CD4-positive, alpha-beta T cell (primary cell): ENCODE measurements at places on chromosomes 6 and 20.

GRCh38 chr6:12270551-12271230 is 19.5 kb upstream of the EDN1 start:
- DNase-seq: no peak

GRCh38 chr20:47353692-47354463 is 2.6 kb downstream of the ZMYND8 start:
- no peak for DNase-seq

- no peak for DNase-seq
Measured at GRCh38 chr6:62623846-62624532, 338.0 kb upstream of the KHDRBS2 start.

DNA sequence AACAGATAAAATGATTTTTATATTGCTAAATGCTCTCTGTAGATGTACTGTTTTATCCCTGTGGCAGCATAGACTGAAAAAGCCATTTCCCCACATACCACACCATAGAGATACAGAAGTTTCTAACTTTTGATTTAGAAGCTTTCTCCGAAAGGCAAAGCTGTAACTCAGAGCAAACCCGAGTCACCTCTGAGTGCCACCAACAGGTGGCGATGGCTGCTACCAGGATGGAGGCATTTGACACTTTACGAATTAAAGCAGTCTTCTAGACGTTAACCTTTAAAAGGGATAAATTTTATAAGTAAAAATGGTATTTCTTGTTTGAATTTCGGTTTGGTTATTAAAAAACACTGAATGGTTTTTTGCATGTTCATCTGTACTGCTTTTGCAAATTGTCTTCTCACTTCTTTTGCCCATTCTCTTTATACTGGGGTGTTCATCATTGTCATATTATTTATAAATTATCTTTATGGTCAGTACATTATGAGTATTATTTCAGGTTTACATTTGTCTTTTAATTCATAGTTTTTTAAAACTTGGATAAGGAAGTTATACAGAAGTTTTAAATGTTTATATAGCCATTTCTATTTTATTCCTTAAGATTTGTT is 201.0 kb upstream of the CEP162 start:
- DNase-seq: no peak

DNA sequence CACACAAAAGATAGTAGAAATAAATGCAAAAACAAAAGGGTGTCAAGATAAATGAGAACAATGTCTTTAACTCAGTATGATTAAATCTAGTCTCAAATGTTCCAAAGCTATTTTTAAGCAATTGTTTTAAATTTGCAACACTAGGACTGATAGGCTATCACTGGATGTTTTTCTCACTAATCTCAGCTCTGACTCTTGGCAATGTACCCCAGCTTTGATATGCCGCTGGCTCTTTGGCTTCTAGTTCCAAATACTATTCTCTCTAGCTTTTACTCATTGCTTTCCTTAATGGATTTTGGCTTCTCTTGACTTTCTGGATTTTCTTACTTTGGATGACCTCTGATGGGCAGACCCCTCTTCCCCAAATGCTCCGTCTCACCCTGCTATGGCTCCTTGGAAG is 116.0 kb upstream of the SLC35B3 start:
- DNase-seq: no peak

- DNase-seq: no peak
Measured at GRCh38 chr20:8020314-8021079, 936 bp upstream of the TMX4 start.

- DNase-seq: no peak
Measured at GRCh38 chr20:57079031-57080005, 187.1 kb downstream of the BMP7 start.

GRCh38 chr6:129130106-129130505 is 247.2 kb downstream of the LAMA2 start:
- DNase-seq: no peak

GRCh38 chr6:114995526-114995925 is 652.7 kb upstream of the HS3ST5 start:
- DNase-seq: no peak

DNA sequence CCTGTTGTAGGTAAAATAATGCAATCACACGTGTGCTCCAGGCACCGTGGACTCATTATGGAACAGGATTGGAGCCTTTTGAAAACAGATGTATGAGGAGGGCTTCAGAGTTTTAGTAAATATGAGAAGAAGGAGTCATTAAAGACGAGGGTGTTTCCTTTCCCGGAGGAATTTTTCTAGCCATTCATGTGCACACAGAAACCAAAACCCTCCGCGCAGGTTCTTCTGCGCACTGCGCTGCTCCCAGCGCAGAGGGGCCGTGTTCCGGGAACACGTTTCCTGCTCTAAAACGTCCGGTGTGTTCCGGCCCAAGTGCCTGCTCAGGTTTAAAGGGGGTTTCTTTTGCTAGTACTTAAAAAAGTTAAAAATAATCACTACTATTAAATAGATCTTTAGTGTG is 11.6 kb downstream of the GPR31 start:
- DNase-seq: no peak

DNA sequence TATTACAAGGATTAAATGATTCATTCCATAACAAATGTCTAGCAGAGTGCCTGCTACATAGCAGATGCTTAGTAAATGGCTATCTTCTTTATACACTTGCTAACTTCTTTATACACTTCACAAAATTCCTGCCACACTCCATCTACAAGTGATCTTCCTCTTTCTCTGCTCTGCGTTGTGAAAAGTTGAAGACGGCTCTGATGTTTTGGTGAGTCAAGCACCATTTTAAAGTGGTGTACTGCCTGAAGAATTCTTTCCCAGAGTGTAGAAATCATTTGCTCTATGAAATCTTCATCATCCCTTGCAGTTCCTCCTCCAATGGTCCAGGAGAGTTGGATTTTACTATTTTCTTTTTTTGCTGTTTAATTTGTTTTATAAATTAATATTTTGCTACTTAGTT is 74.9 kb downstream of the TNFAIP3 start:
- no peak for DNase-seq

GRCh38 chr6:40378071-40378724 is 209.0 kb downstream of the LRFN2 start:
- no peak for DNase-seq

GRCh38 chr6:105191351-105191750 is 11.5 kb upstream of the POPDC3 start:
- DNase-seq: no peak

- DNase-seq: no peak
Measured at GRCh38 chr6:168249746-168250145, 69.8 kb downstream of the DACT2 start.

DNA sequence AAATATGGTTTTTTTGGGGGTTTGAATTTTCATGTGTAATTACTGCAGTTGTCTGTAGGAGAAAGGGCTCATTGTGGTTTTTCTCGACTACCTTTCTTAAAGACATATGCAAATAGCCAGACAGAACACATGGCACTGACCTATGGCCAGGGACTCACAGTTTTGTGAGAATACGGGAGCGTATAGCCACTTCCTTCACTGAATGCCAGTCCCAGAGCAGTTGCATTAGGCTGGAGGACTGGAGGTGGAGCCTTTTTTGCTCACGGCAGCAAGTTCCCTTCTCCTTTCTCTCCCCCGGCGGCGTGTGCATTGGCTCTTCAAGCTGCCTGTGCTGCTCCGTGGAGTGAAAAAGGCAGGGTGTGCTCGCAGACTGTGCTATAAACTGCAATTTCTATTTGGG is 114.9 kb downstream of the AKAP7 start:
- DNase-seq: peak; percentile 46

DNA sequence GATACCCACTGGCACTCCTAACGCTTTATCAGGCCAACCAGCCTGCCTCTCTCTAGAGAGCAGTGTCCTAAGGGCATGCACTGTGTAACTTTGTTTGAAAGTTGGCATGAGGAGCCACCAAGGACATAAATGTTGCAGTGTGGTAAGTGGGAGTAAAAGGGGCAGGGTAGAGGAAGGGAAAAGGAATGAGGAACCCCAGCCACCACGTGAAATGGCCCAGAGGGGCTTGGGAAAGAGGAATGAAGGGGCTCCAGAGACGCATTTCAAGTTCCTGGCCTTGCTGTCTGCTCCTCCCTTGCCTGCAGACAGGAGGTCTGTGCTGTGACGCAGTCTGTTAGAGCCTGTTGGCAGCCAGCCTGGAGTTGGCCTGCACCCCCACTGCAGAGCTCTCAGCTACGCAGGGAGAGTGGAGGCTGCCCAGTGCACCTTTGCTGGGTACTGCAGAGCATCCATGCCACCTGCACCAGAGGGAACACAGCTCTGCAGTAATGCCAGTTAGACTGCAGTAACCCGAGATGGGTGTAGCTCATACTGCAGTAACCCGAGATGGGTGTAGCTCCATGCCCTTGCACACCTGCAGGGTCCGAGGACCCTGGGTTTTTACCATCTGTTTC is 86.8 kb upstream of the SNAP25 start:
- DNase-seq: no peak

DNA sequence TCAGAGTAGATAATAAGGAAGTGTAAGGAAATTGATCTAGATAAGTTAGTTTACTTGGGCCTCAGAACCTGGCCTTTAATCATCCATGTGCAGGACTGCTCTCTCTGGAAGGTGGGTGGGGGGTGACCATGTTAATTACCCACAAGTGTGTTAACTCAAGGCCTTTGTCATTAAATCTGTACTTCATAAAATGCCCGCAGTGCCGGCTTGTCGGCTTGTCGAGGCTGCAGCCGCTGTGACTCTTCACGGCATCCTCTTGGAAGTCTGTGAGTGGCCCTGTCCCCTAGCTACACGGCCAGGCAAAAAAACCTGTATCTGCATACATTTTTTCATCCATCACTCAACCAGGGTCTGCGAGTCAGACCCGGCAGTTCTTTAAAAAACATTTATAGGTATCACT is 70.9 kb upstream of the ASCC3 start:
- no peak for DNase-seq

DNA sequence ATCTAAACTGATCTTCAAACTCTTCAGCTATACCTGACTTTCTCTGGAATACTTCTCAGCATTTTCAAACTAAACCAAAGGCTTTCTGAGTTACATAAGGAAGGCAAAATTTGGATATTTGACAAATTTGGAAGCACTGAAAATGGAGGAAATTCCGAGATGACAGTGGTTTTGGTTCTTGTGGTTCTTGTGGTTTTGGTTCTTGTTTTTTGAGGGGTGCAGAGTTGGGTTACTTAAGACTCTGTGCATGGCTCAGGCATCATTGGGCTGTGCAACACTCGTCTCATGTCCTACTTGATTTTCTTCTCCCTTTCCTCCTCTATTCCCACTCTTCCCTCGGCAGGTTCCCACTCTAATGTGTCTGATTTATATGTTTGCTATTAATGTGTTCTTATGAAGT is 78.0 kb downstream of the SLC22A3 start:
- no peak for DNase-seq

- no peak for DNase-seq
Measured at GRCh38 chr6:45650524-45651135, 272.9 kb upstream of the SUPT3H start.

- no peak for DNase-seq
Measured at GRCh38 chr6:34544776-34545471, 11.2 kb downstream of the SPDEF start.

GRCh38 chr6:137370871-137371633 is 123.1 kb downstream of the OLIG3 start:
- no peak for DNase-seq

DNA sequence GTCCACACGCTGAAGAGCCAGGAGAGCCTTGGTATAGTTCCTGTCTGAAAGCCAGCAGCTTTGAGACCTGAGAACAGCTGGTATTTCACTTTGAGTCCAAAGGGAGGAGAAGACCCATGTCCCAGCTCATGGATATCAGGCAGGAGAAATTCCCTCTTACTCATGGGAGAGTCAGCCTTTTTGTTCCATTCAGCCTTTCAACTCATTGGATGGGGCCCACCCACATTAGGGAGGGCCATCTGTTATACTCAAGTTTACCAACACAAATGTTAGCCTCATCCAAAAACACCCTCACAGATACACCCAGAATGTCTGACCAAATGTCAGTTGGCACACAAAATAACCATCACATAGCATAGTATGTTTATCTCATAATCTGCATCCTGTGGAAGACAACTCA is 80.1 kb downstream of the GMDS start:
- no peak for DNase-seq

- no peak for DNase-seq
Measured at GRCh38 chr6:46815130-46815529, 21.9 kb downstream of the MEP1A start.

DNA sequence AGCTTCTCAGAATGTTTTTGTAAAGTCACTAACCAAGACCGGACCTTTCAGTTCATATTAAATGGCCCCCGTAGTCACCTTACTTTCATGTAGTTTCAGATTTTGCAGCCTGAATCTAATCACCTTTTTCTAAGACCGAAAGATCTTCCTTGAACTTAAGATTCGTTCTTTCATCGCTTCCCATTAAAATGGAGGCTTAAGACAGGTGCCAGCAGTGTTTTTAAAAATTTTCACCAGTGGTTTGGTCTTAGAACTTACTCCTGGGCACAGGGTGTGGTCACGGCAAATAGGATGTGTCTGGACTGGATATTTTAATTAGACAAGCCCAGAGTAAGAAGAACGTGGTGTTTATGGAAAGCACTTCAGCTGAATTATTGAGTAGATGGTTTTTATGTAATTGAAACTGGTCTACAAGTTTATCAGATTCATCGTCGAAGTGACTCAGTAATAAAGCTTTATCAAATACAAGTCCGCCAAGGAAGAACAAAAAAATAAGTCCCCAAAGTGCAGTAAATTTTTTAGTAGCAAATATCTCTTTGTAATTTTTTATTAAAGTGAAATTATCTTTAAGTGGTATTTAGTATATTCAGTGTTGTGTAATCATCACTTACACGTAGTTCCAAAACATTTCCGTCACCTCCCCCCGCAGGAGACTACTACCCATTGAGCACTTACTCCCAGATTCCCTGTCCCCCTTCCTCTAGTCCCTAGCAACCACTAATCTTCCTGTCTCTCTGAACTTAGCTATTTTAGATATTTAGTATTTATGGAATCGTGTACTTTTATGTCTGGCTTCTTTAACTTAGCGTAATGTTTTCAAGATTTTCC is 868 bp downstream of the SRSF3 start:
- DNase-seq: no peak

- no peak for DNase-seq
Measured at GRCh38 chr6:16450821-16451220, 212.4 kb downstream of the GMPR start.
